ENCODE measurements at places on chromosomes 2 and 18.
A peak's percentile ranks its signal among the peaks of the same experiment; 100 is the strongest.

DNA sequence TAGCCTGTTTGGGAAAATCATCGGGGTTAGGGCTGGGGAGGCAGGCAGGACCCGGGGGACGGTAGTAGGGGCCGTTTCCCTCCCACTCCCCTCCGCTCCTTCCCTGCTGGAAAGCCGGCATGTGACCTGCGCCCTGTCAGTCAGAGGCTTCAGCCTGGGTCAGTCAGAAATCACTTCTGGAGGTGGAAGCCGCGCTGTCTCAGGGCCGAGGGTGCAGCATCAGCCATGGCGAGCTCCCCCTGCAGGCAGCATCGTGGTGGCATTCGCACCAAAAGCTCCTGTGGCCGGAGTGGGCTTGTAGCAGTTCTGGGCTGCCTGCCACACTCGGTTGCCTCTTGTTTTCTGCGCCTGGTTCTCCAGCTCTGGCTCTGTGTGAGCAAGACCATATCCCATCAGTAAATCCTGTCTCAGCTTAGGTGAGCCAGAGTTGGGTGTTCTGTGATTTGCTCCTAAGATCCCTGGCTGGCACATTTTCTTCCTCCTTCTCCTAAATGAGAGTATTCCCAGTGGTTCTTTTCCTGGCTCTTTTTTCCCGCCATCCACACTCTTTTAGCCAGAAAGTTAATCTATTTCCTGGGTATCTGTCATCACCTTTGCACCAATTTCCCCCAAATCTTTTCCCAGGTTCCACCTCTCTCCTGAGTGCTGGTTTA, 123.9 kb upstream of the CD302 start:
- peak; percentile 47 for DNase-seq

GRCh38 chr18:11497585-11497984, 111.8 kb upstream of the SLC35G4 start:
- peak; percentile 16 for DNase-seq

GRCh38 chr2:100344433-100344832, 22.1 kb upstream of the LONRF2 start:
- DNase-seq = no peak

GRCh38 chr2:31080361-31080760, 57.9 kb downstream of the GALNT14 start:
- no peak for DNase-seq

DNA sequence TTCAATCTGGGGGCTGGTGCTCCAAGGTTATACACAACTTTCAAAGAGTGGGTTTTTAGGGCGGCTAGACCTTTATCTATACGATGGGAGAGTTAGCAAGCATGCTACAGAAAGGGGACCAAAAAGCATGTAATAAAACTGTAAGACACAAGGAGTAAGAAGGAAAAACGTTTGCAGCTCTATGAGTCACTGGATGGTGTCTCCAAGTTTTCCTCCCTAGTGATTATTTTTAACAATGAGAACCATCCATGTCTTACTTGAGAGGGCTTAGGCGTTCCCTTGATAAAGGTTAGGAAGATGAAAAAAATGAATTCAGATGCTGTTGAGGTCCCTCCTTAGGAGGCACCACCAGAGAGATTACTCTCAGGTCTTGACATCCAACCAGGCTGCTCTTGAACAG, 75.9 kb downstream of the HRH4 start:
- peak; percentile 48 for DNase-seq

DNA sequence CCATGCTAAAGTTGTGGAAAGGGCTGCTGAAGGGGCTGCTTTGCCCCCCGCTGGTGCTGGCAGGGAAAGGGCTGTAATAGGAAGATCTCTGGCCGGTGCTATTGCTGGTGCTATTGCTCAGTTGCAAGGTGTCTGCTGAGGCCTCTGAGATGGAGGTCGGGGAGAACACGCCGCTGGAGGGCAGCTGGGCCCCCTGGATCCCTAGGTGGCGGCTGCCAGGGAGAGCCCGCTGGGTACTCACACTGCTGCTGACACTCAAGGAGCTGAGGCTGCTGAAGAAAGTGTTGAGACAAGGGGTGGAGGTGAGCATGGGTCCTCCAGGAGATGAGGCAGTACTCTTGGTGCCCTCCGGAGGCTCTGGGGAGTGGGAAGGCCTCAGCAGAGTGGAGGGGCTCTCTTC, 4.2 kb downstream of the FOXI3 start:
- DNase-seq = no peak

GRCh38 chr2:230893841-230894781, 29.4 kb downstream of the ITM2C start:
- DNase-seq = no peak

DNA sequence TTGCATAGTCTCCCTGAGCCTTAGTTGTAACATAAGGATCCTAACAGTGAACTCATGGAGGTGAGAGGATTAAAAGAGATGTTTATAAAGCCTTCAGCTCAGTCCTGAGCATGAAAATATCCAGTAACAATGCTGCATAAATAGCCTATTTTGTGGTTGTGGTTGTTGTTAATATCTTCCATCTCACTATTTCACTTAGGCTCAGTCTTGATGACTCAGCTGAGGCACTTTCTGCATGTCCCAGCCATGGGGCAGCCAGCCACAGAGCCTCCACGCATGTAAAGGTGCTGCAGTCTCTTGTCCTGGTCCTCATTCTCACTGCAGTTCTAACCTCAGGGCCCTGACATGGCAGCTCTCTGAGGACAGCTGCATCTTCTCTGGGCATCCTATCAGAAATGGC, 218.8 kb upstream of the PKDCC start:
- DNase-seq = no peak

- no peak for DNase-seq
These were observed 1.5 kb downstream of the AQP4 start for GRCh38 chr18:26863921-26864497.

- DNase-seq = no peak
These were observed 271.0 kb downstream of the TNS1 start for GRCh38 chr2:217731805-217732204.

- DNase-seq = no peak
These were observed 29.9 kb downstream of the HK2 start for GRCh38 chr2:74863802-74864248.

GRCh38 chr2:61633250-61633649, 95.1 kb upstream of the XPO1 start:
- no peak for DNase-seq

DNA sequence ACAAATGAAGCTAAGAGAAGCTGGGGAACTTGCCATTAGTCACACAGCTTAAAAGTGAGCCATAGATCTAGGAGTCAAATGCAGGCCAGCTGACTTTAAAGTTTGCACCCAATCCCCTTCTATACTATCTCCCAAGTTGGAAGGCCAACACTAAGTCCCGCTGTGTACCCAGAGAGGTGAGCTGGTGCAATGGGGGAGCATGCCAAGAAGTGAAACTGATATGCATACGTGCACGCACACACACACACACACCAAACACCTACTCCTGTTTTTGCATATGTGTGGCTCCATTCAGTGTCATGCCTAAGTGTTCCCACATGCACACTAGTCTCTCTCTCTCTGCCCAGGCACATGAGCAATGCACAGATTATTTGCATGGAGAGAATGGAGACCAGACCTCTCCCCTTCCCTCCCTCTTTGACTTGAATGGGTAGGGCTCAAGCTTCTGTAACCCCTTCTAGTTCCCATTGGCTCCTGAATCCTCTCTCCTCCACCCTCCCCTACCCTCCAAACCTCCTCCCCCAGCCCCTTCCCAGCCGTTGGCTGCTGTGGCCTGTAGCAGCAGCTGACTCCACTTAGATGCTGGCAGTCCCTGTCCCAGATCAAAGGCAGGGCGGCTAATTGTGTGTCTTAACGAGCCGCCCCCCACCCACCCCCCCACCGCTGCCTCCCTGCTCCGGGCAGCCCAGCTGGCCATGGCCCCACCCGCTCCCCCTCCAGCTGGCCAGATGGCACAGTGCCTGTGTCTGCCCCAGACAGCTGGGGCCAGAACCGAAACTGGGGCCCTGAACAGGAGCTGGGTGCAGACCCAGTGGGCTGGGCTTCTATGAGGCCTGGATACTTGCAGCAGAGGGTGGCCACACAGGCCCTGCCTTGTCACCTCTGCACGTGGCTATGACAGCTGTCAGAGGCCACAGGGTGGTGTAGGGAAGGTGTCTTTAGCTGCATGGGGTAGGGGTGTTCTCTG, 5.6 kb downstream of the WNT10A start:
- no peak for DNase-seq

DNA sequence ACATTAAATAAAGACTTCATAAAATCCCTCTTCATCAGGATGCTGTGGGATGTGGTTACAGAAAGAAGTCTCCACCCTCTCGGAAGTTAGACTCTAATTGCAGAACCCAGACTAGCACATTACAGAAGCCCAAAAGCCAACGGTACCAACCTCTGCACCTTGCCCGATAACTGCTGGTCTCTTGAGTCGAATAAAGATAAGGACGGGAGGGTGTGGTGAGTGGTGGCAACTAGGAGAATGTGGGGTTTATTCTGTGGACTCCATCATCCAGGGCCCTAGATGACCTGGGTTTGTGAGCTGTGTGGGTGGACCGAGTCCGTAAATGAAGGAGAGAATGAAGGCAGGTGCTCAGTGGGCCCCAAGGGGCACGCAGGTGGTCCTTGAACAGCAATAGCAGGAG, 462.8 kb upstream of the ID2 start:
- no peak for DNase-seq

- no peak for DNase-seq
These were observed 95.2 kb upstream of the BARD1 start for GRCh38 chr2:214904634-214905033.

DNA sequence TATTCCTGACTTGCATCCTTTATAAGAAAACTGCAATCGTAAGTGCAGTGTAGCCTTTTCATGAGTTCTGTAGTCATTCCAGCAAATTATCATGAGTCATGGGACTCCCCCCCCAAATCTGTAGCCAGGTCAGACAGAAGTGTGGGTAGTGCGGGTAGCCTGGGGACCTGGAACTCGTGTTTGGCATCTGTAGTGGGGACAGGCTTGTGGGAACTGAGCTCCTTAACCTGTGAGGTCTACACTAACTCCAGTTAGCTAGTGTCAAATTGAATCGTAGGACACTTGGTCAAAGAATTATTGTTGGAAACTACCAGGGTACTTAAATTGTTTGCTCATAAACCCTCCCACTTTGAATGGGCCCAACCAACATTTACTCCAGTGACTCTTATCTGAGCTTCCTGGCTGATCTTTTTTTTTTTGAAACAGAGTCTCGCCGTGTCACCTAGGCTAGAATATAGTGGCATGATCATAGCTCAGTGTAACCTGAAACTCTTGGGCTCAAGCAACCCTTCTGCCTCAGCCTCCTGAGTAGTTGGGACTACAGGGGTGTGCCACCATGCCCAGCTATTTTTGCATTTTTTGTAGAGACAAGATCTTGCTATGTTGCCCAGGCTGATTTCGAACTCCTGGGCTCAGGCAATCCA, 12.4 kb downstream of the PFN4 start:
- no peak for DNase-seq

GRCh38 chr2:106885329-106885728, 638 bp downstream of the ST6GAL2 start:
- DNase-seq = no peak

DNA sequence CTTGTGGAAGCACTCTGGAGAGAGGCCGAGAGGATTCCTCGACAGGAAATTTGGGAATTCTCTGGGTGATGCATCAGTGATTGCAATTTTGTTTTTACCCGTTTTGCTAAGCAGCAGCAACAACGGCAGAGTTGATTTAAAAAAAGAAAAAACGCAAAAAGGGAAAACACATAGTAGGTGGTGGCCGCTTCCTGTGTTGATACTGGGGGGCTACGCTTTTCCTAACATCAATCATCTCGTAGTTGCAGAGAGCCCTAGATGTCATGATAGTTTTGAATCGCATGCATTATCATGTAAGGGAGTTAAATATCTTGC, 271 bp upstream of the RBM43 start:
- no peak for DNase-seq

GRCh38 chr2:44137048-44137447, 31.6 kb upstream of the PPM1B start:
- no peak for DNase-seq

DNA sequence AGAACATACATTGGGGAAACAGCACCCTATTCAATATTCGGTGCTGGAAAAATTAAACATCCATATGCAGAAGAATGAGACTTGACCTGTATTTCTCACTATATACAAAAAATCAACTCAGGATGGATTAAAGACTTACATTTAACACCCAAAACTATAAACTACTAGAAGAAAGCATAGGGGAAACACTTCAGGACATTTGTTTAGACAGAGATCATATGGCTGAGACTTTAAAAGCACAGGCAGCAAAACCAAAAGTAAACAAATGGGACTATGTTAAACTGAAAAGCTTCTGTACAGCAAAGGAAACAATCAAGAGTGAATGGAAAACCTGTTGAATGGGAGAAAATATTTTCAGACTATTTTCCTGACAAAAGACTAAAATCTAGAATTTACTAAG, 1694.1 kb upstream of the CELF4 start:
- no peak for DNase-seq

DNA sequence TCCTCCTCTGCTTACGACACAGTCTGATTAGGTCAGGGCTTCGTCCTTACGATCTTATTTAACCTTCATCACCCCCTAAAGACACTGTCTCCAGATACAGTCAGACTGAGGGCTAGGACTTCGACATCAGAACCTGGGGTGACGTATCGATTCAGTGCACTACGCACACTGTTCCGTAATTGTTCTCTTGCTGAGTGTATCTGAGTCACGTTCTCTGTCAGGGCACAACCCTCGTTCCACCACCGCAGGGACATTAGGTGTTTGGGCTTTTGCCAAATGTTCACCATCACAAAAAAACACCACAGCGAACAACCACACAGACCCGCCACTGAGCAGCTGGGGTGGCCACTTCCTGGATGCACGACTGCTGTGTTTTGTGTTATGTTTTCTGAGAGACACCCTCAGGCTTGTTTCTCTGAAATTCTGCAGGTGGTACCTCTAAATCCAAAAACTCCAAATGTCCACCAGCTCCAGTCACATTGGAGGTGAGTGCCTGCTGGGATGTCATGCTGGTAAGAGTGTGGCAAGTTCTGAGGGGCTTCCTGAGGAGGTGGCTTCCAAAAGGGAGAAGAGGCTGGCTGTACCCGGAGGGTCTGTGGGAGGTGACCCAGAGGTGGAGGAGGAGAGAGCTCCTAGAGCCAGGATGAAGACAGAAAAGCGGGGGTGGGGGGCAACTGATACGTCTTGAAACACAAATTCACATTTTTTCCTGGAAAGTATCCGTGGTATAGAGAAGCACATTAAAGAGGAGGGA, 66.6 kb downstream of the ADNP2 start:
- no peak for DNase-seq

DNA sequence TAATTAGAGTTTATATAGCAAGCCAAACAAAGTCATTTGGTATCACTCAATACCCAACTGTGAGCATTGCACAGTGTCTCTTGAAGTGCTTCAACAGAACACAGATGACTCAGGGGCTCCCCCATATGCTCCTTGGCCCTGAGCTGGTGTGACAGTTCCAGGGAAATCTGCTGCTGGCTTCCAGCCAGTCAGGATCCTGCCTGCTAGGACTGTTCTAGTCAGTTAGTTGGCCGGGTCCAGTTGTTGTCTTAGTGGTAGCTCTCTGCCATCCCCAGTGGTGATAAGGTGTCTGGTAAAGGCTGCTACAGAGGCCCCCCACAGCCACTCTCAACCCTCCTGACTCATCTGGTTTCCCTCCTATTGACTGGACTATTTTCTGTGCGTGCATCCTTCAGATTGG, 100.3 kb downstream of the IRS1 start:
- DNase-seq = peak; percentile 61
